Activated CD8-positive, alpha-beta memory T cell treated with anti-CD3 and anti-CD28 coated beads for 1 hour (primary cell): ENCODE measurements at places on chromosomes 5 and 9.

GRCh38 chr5:137142764-137143605, 356.1 kb downstream of the SPOCK1 start:
- DNase-seq = no peak

- DNase-seq = no peak
Measured at GRCh38 chr9:10048994-10049393, 563.8 kb downstream of the PTPRD start.

GRCh38 chr9:128001779-128002298, 21.1 kb upstream of the EEIG1 start:
- DNase-seq = no peak

- DNase-seq = no peak
Measured at GRCh38 chr9:35743452-35743851, 5.6 kb downstream of the GBA2 start.
